Right ventricle myocardium inferior (tissue), 1 donor: ENCODE measurements at places on chromosomes 6 and 20. TPM values are rescaled to one million over a fixed set of nuclear protein-coding genes. Genes with fewer than 3 reads are reported as not detected.

DNA sequence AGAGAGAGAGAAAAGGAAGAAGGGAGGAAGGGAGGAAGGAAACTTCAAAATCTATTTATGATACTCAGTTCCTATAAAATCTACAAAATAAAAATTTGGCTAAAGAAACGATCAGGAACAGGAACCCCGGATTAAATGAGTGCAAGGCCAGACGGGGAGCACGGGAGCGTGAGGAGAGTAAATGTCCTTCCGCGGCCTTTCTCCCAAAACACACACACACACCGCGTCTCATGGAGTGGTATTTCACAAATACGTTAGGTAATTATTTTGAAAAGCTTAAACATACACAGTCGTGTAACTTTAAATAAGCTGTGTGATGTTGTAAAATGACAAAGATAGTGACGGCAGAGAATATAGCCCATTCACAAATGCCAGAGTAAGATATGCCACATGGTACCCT is 125.7 kb upstream of the AFDN start:
- DNase-seq: no peak

DNA sequence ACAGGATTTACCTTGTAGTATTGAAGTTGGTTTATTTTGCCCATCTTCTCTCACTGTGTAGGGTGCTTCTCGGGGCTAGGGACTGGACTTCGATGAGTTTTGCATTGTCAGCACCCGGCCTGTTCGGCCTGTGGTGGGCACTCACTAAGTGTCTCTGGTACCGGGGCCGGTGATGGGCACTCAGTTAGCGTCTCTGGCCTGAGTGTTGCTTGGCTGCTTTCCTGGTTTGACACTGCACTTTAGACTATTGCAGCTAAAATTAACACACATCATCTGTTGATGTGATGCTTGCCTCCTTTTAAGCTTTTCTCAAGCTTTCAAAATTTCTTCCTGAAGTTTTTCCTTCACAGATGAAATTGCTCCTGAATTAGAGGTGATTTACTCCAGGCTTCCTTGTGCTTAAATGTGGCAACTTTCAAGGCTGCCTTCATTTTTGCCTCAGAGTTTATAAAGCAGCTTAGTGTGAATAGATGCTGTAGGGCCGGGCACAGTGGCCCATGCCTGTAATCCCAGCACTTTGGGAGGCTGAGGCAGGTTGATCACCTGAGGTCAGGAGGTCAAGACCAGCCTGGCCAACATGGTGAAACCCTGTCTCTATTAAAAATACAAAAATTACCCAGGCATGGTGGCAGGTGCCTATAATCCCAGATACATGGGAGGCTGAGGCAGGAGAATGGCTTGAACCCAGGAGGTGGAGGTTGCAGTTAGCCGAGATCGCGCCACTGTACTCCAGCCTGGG is 41.7 kb upstream of the TULP4 start:
- no peak for DNase-seq

LST1 gene
- 9.0 TPM for total RNA-seq

GRCh38 chr6:84625506-84625905 is 138.9 kb downstream of the TBX18 start:
- DNase-seq: no peak

DNA sequence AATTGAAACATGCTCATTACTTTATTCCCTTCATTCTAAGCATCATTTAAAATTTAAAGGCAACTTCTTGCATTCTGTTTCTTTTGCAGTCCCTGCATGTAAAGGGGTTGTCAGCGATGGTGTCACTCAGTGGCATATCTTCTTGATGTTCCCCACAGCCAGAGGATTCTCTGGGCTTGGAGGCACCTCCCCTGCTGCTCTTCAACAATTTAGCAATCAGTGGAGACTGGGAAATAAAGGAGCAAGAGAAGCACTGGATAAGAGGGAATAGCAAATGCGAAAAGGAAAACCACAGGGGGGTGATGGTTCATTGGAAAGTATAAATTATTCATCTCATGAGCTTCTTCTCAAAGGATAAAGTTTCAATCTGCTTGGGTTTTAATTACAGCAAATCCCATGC is 30.7 kb upstream of the MC3R start:
- DNase-seq: no peak

- no peak for DNase-seq
Observed at GRCh38 chr20:20839771-20840170, 127.3 kb upstream of the RALGAPA2 start.

DNA sequence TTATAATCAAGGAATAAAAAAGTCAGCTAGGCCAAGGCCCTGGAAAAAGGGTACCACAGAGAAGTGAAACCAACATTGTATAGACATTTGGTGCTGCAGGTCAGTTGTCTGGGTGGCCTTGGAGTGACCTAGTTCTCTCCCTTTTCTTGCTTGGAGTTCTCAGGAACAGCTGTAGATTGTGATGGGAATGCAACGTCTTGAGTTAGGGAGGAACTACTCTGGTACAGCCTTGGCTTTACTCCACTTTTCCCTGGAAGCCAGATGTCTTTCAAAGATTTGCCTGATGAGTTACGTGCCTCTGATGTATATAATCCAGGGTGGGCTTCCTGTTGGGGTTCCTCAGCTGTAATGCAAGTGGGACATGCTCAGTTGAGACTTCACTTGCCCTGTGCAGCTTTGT is 694.7 kb downstream of the HTR1B start:
- DNase-seq: no peak

CD93 gene
- 43.5 TPM for total RNA-seq

TSBP1 gene
- not detected for total RNA-seq

DNA sequence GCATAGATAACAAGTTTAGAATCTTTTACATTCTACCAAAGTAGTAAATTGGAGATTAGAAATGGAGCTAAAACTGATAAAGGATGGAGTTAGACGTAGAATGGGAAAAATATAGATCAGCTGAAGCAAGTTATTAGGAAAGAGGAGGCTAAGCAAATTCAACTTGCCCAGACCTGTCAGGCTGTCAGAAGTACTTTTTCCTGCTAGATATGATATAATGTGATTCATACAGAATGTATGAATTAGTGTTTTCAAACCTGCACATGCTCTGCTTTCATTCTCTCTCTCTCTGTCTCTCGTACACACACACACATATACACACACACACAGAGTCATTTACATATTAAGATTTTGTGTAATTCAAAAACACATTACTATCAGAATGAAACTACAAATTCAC is 133.2 kb upstream of the HDGFL1 start:
- DNase-seq: no peak

DNA sequence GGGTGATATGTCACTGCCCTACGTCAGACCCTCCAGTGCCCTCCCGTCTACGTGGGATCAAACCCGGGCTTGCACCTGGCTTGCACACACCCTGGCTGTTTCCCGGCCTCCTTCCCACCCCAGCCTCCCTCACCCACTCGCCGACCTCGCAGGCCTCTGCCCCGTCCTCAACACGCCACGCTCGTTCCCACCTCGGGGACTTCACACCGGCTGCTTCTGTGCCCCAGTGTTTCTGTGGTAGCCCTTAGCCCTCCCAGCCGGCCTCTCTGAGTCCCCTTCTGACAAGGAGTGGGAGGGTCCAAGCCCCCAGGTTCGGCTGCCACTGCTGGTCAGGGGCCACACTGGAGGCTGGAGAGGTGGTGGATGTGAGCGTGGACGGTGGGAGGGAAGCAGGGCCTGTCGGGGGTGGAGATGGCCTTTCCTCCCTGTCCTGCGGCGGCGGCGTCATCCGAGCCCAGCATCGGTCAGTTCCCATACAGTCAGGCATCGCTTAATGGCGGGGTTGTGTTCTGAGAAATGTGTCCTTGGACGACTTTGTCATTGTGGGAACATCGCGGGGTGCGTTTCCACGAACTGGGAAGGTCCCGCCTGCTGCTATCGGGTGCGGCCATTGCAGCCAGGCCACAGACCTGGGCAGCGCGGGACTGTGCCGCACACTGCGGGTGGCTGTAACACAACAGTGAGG is 11.4 kb upstream of the KIF25 start:
- no peak for DNase-seq

GRCh38 chr6:87879132-87879861 is 168.3 kb upstream of the SPACA1 start:
- no peak for DNase-seq

- no peak for DNase-seq
Observed at GRCh38 chr6:122709922-122710512, 69.5 kb upstream of the FABP7 start.

GRCh38 chr6:85408039-85408438 is 41.8 kb upstream of the NT5E start:
- DNase-seq: no peak

- peak; percentile 81 for DNase-seq
Observed at GRCh38 chr6:16338577-16339264, 100.3 kb downstream of the GMPR start.

MAS1 gene
- not detected for total RNA-seq

GRCh38 chr20:23099791-23100719 is 13.9 kb upstream of the CD93 start:
- DNase-seq: no peak

- DNase-seq: peak; percentile 72
Observed at GRCh38 chr6:2127484-2127911, 117.9 kb downstream of the GMDS start.

GRCh38 chr6:31567531-31568370 is 4.3 kb upstream of the LTA start:
- DNase-seq: no peak

DNA sequence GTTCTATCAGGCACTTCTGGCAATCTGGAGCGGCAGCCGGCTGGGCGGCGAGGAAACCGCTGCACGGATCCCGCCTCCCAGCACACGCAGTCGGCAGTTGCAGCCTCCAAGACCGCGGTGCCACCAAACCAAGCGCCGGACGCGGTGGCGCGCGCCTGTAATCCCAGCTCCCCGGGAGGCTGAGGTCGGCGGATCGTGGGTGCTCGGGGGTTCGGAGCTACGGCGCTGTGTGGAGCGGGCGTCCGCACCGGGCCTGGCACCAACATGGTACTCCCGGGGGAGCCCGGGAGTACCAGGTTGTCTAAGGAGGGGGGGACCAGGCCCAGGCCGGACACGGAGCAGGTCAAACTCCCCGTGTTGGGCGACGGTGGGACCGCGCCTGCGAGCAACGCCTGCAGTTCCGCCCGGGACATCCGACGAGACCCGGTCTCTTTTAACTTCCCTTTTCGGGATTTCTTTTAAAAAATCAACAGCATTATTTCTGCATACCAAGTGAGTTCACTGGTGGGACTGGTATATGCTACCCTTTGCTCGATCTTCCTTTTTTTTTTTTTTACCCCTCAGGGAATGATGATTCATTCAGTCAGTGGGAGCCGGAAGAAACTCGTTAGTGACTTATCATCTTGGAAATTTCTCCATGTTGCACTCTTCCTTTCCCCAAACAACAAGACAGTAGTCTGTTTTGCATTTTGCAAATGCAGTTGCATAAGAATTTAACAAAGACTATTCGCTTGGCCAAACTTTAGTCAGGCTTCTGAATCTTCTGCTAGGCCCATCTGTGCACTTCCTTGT is 27.6 kb downstream of the ZNF311 start:
- DNase-seq: peak; percentile 75

HEY2 gene
- 57.5 TPM for total RNA-seq

ILRUN gene
- 143 TPM for total RNA-seq

DNA sequence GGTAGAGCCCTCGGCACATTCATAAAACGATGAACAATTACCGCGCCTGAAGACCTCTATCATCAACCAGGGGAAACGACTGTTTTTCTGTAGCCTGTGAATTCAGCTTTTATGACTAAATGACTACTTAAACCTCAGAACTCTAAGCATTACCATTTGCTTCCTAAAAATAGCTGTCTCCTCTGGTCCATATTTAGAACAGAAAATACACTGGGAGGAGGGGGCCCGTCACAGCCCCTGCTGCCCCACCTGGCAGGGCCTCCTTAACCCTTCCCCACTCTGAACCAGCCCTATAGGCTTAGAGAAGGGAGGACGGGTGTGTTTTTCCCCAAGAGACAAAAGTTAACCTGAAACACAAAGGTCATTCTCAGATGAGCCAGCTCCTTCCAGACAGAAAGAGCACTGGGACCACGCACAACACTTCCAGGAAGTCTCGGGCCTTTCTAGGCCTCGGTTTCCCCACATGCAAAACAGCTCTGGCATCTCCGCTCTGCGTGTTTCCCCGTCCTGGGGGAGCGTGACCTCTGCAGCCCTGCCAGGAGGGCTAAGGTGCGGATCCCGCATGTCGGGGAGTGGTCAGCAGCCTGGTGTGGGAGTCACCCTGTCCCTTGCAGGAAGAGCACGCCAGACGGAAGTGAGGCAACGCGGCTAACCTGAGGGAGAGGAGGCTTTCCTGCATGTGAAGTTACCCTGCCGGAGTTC is 193.9 kb downstream of the DLL1 start:
- peak; percentile 40 for DNase-seq

MMP24 gene
- 0.35 TPM for total RNA-seq

- DNase-seq: no peak
Observed at GRCh38 chr20:38353316-38353715, 7.0 kb downstream of the LBP start.

GRCh38 chr6:149990661-149991471 is 27.1 kb downstream of the ULBP1 start:
- no peak for DNase-seq

DNA sequence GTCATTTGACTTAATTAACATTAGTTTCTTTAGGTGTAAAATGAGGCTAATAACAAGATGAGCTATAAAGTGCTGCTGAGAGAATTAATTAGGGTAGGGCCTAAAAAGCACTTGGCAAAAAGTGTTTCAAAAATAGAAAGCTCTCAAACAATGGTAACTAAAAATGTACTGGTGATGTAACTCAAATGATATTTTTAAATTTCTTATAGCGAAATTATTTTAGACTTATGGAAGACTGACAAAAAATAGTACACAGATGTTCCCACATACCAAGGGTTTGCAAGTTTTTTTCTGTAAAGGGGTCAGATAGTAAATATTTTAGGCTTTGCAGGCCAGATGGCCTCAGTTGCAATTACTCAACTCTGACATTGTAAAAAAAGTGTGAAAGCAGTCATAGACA is 190.7 kb upstream of the UFL1 start:
- DNase-seq: no peak

DNA sequence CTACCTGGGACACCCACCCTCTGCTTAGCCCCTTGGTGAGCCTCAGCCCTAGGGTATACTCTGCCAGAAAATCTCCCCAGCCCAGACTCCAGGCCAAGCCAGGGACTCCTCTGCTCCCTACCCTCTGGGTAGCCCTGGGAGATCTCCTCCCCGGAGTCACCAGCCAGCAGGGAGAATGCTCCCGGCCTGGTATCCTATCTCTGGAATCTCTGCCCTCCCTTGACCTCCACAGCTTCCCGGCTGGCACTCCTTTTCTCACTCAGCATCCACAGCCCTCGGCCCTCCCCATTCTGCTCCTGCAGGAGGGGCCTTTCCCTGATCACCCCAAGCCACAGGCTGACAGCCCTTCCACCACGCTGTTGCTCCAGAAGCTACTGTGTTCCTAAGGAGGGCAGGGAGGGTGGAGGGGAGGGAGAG is 22.6 kb downstream of the NOL4L start:
- DNase-seq: no peak

- DNase-seq: no peak
Observed at GRCh38 chr6:73722318-73723060, 26.5 kb downstream of the CD109 start.

- no peak for DNase-seq
Observed at GRCh38 chr6:28542440-28543296, 17.0 kb downstream of the GPX5 start.

GJA10 gene
- total RNA-seq: not detected
